ENCODE measurements at places on chromosomes 3 and 15. TPM values are rescaled to one million over a fixed set of nuclear protein-coding genes. Genes with fewer than 3 reads are reported as not detected.

DNA sequence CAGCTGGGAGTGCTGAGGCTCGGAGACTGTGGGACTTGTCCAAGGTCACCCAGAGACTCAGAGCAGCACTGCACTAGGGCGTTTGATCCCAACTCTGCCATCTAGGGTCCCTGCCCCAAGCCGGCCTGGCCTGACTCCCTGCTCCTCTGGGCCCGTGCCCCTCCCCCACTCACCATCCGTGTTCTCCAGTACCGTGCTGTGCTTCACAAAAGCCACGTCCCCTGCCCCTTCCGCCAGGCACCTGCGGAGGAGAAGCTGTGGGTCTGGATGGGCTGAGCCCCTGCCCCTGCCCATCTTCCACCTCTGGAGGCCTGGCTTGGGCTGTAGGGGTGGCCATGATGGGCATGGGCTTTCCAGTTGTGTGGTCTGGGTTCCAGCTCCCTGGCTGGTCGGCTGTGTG lies 8.4 kb downstream of the MELTF start:
- DNase-seq = no peak

- DNase-seq = no peak
Measured at GRCh38 chr3:27202959-27203358, 166.2 kb downstream of the NEK10 start.

DNA sequence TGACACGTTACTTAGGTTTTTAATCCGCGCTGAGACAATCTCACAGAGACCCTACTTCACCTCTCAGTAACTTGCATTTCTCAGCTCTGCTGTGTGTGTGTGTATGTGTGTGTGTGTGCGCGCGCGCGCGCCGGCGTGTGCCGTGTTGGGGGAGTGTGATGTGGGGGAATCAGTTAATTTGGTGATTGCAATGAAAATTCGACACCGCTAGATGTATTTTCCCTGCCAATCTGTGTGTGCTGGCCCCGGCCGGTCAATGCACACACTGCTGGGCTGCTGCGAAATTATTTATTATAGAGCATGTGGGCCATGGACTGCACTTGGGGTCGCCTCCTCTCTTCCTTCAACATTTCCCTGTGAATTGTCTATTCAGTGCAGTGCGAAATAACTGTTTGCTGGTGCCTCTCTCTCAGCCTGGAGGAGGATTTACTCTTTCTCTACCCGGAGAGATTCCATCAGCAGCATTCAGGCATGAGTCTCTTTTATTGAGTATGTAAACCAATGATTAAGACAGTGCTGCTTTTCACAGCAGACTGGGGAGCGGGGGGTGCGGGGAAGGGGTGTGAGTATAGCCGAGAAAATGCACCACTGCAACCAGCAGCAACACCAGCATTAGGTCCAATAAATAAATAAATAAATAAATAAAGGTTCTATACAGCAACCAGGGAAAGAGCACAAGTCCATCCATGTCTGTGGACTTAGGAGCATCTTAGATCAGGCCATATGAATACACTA lies 2.9 kb downstream of the CADM2 start:
- DNase-seq = no peak

GRCh38 chr15:75215107-75216004 lies 13.7 kb downstream of the C15orf39 start:
- DNase-seq = no peak

Gene TRAIP
- total RNA-seq = 0.57 TPM

DNA sequence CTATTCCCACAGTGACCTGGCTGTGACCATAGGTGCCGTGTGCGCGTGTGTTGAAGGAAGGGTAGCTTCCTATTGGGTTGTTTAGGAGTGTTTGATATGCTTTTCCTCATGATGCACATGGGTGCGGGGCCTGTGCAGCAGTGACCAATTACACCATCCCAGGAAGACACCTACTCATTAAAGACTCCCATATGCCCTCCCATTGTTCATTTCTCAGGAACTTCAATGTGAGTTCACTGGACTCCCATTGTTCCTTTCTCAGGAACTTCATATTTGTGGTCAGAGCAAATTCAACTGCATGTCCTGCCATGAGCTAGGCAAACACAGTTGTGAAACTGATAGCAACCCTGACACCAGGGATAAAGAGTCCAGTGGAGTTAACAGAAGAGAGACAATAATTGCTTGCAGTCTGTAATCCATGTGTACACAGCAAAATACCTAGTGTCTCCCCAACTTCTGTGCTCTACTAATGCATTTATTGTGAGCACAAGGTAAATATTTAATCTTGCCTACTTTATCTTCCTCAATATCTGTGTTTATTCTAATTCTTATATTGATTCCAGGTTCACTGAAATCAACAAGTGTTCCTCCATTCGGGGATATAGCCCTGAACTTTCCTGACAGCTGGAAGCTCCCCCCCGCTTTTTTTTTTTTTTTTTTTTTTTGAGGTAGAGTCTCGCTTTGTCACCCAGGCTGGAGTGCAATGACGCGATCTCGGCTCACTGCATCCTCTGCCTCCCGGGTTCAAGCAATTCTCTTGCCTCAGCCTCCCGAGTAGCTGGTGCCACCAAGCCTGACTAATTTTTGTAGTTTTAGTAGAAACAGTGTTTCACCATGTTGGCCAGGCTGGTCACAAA lies 57.5 kb upstream of the GCNT3 start:
- DNase-seq = no peak

GRCh38 chr3:105798381-105798934 lies 70.4 kb downstream of the CBLB start:
- no peak for DNase-seq

Gene KLF15
- 28.1 TPM for total RNA-seq

GRCh38 chr3:49260806-49261324 lies 16.2 kb downstream of the C3orf62 start:
- DNase-seq = no peak

Gene ADGRG7
- total RNA-seq = not detected

- no peak for DNase-seq
Measured at GRCh38 chr3:136270179-136270578, 20.0 kb downstream of the PCCB start.

DNA sequence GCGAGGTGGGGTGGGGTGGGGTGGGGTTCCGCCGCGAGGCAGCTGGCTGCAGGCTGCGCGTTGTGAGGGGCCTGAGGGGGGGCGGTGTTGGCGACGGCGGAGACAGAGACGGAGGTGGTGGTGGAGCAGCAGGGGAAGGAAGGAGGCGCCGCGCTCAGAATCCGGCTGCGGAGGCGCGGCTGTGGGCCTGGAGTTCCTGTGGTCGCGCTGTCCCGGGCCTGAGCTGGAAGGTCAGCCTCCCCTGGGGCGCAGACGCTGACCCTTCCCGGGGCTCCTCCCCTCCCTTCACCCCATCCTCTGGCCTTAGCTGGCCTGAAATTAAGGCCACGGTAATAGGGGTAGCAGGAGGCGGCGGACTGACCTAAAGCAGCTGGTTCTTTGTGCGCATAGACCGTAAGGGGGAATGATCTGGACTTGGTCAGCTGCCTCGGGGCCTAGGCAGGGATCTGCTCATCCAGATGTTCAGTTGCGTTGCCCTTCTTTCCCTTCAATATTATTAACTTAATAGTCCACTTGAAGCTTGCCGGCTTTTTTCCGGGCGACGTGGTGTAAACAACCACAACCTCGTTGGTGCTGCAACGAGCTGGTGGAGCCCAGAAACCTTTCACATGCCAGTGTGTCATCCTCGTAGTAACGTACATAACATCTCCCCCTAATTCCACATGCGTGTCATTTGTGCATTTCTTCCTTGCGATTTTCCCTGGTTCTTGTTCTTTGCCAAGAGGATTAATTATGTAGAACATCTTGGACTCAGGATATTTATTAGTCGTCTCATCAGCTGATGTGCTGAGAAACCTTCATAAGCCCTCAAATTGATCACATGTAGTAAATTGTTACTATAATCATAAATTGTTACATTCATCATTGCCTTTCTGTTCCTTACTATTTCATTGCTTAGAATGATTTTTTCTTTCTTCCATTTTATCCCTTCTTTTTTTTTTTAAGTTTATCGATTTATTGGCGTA lies 626 bp downstream of the SEC62 start:
- peak; percentile 60 for DNase-seq

GRCh38 chr3:158801201-158801600 lies 653 bp upstream of the MFSD1 start:
- DNase-seq = no peak

GRCh38 chr15:61169275-61169903 lies 59.7 kb downstream of the RORA start:
- no peak for DNase-seq

- DNase-seq = no peak
Measured at GRCh38 chr15:49987198-49987785, 131.7 kb downstream of the ATP8B4 start.

Gene ZMAT3
- 10.1 TPM for total RNA-seq

GRCh38 chr3:95302044-95302443 lies 1239.2 kb downstream of the NSUN3 start:
- no peak for DNase-seq

GRCh38 chr15:33138000-33138399 lies 56.5 kb downstream of the FMN1 start:
- DNase-seq = no peak

All from psoas muscle (tissue), 8 donors.